GOT3 (cell line): ENCODE measurements at places on chromosomes 2 and 18.

DNA sequence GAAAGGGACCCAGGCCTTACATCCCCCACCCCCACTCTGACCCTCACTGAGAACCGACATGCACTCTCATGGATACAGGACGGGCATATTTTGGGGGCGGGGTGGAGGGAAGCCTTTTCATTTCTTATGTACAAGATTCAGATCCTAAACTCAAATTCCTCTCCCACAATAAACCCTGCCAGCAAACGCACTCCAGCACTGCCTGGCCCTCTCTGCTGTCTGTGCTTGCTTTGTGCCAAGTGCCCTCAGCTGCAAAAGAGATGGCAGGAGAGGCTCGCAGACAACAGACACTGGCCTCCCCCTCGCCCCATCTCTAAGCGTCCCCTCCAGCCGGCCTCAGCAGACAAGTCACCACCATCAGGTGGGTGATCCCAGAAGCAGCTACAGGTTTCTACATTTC lies 42.4 kb downstream of the FAM168B start:
- no peak for DNase-seq

- no peak for DNase-seq
Observed at GRCh38 chr2:20966061-20966595, 77.7 kb downstream of the APOB start.

GRCh38 chr2:33292981-33293595 lies 183.4 kb upstream of the RASGRP3 start:
- no peak for DNase-seq

GRCh38 chr2:20446255-20446916 lies 488 bp upstream of the RHOB start:
- DNase-seq = no peak

DNA sequence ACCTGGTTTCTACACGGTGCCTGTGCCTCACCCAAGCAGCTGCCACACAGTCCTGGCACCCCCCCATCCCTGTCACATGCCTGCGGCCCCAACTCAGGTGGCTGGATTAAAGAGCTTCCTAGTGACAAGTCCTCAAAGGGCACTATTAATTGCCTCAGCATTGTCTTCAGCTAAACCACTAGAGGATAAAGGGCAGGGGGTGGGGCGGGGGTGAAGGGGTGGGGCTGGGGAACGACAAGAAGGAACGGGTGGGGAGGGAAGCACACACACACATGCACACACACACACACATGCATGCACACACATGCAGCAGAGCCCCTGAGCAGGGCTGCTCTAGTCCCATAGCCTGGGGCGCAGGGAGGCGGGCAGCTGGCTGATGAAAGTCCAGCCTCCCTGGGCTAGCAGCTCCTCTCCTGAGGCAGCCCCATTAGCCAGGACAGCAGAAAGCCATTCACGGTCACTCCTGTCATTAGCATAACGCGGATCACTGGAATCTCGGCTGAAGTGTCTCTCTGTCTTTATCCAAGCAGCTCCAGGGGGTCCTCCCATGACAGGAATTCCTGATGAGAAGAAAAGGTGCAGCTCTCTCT lies 7.4 kb upstream of the TEX261 start:
- no peak for DNase-seq

DNA sequence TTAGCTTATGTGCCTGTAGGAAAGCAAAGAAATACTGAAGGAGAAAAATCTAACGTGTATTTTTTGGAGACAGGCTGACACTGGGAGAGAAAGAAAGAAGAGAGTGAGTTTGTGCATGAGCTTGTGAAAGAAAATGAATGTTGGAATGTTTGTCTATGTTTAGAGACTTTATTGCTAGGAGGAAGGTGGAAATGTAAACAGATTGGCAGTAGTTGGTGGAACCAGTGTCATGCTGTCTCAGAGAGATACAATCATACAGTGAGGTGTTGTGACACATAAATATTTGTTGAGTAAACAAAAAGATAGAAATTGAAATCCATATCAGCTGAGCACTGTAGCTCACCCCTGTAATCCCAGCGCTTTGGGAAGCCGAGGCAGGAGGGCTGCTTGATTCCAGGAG lies 222.2 kb upstream of the MEIS1 start:
- no peak for DNase-seq

GRCh38 chr2:204550751-204551511 lies 5.7 kb downstream of the PARD3B start:
- DNase-seq = no peak

- no peak for DNase-seq
Observed at GRCh38 chr2:194301946-194302345, 1355.1 kb upstream of the SLC39A10 start.
